ENCODE measurements at places on chromosomes 2 and 18.

DNA sequence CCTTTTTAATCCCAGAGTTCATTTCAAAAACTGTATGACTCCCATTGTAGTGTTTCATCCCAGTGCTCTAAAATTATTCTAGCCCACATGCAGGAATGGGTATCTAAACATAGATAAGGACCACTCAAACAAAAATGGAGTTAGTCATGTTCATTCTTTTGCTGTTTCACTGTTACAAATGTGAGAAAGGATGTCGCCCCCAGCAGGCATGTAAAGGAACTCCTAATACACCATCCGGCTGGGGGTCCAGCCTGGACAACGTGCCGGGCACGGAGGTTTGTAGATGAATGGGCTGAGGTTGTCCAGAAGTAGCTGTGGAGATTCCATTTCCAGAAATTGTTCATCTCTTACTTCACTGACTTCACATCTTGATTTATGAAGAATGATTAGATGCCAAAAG is 101.9 kb upstream of the RAB12 start:
- DNase-seq: no peak

GRCh38 chr2:97660775-97661389 is 3.0 kb downstream of the ACTR1B start:
- DNase-seq: no peak

- no peak for DNase-seq
Measured at GRCh38 chr2:32905270-32905669, 41.5 kb upstream of the LTBP1 start.

DNA sequence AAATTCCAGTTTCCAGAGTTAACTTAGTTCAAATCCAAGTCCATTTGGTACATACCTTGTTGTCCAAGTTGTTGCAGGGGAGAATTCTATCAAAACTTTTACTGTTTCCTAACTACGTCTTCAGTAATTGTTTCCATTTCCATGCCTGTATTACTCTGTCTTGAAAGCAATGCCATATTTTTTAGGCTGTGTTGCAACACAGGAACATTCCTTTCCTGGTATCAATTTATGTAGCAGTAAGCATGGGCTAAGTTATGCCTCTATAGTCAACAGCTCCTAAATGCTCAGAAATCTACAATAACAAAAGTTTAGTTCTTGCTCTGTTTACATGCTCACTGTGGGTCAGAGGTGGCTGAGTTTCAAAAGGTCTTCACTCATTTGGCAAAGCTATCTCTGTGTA is 1943.8 kb upstream of the PIK3C3 start:
- DNase-seq: no peak

DNA sequence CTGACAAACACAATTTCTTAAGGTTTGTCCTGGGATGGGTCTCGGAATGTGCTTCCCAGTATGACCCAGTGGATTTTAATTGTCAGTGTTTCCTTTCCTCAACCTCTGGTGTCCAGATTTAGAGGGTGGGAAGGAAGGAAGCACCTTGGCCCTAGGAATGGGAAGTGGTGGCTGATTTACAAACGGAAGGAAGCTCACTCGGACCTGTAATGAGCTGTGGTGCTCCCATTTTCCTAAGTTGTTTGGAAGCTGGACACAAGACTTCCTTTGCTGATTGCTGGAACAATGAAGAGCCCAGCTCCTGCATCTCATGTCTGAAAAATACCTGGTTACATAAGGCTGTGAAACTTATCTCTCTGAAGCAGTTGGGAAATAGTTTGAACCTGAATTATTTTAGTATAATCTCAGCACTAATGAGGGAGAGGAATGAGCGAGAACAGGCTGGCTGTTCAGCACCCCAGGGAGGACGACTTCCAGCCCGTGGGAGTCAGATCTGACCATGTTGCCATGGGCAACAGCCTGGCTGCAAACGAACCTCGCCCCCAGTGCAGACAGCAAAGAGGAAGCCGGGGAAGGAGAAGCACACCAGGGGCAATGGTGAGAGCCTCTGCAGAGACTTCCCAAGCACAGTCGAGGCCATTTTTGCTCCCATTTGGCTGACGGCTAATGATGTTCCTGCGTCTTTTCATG is 74.4 kb upstream of the ASB18 start:
- DNase-seq: no peak
